T-helper 2 cell (primary cell): ENCODE measurements at places on chromosomes 5 and 9.

GRCh38 chr5:38154615-38155204 lies 103.6 kb upstream of the EGFLAM start:
- DNase-seq, result no peak

- no peak for DNase-seq
These were observed 26.2 kb downstream of the NIPAL4 start for GRCh38 chr5:157486221-157486681.

DNA sequence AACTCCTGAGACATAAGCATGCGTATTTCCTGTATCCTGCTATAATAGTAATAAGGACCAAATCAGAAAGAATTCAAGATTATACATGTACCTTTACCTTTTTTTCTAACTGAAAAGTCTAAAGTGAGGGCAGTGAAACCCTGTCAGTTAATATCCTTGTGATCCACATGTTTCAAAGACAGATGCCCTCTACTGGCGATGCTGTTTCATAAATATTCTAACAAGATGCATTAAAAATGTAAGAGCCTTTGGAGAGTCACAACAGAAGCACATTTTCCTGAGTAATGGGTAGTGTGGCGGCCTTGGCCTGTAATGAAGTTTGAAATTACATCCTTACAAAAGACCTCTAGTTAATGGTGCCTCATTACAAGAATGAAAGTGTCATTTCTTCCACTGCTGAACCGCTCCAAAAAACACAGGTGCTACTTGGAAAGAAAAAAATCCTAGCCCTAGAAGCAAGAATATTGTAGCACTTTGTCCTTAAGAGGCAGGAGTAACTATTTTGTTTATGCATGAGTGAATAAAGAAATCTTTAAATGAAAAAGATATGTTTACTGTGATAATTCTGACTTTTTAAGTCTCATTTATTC lies 232.6 kb downstream of the EPB41L4A start:
- DNase-seq, result no peak

GRCh38 chr9:136083558-136084062 lies 11.5 kb downstream of the NACC2 start:
- DNase-seq, result no peak

DNA sequence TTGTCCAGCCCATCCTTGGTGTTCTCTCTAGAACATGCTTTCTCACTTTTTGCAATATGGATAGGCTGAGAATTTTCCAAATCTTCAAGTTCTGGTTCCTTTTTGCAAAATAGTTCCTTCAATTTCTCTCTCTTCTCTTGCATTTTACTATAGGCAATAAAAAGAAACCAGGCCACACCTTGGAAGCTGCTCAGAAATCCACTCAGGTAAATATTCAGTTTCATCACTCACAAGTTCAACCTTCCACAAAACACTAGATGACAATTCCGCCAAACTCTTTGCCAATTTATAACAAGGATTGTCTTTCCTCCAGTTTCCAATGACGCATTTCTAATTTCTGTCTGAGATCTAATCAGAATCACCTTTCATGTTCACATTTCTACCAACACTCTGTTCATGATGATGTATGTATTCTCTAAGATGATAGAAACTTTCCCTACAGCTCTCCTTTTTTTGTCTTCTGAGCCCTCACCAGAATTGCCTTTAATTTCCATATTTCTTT lies 204.2 kb upstream of the PIK3R1 start:
- DNase-seq, result no peak

- no peak for DNase-seq
These were observed 29.0 kb upstream of the ENTREP1 start for GRCh38 chr9:69295872-69296552.

- DNase-seq, result no peak
These were observed 151.2 kb upstream of the ADRA1B start for GRCh38 chr5:159765135-159765433.

GRCh38 chr5:126858441-126858840 lies 81.5 kb downstream of the LMNB1 start:
- DNase-seq, result no peak

DNA sequence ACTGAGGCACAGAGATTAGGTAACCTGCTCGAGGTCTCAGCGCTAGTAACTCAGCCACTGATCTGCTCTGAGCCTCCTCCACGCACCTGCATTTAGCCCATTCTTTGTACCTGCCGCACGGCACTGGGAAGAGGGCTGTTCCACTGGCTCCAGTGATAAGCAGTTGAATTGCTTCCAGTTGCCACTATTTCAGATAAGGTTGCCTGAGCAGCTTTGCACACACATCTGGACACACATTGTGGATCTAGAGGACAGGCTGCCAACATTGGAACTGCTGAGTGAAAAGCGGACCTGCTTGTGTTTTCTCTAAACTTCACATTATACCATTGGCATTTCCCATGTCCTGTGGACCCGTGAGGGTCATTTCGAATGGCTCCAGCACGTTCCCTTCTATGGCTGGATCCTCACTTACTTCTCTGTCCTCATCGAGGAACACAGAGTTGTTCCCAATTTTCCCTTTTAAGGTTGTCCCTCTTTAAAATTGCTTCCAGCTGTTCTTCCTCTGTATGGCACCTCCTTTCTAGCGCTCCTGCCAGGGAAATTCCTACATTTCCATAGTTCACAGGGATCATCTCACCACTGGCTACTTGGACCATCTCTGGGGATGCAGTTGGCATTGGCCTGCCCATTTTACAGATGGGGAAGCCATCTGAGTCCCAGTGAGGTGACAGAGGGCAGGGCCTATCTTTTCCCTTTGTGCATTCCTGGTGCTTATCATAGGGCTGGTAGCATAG lies 45.9 kb upstream of the RPL26L1 start:
- no peak for DNase-seq

GRCh38 chr9:89183146-89183545 lies 4.5 kb upstream of the SHC3 start:
- DNase-seq, result no peak
